ENCODE measurements at places on chromosomes 6 and 20.

- DNase-seq = no peak
Observed at GRCh38 chr6:110618591-110619267, 142.3 kb upstream of the SLC22A16 start.

DNA sequence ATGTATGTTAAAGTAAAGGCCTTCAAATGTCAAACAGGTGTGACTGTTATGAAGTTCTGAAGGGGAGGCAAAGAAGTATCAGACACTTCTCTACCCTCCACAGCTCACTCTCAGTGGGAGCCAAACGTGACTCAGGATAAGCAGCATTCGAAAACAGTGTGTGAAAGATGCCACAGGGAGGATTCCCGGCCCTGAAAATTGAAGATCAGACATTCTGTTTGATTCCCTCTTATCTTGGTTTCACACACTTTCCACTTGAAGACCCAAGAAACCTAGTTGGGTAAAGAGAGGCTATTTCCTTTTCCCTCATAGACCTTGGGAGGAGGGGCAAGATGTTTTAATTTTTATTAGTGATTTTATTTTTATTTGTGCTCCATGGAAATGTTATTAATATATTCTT is 164.2 kb upstream of the SUPT3H start:
- DNase-seq = no peak

GRCh38 chr20:44990425-44990824 is 24.1 kb downstream of the STK4 start:
- DNase-seq = no peak

DNA sequence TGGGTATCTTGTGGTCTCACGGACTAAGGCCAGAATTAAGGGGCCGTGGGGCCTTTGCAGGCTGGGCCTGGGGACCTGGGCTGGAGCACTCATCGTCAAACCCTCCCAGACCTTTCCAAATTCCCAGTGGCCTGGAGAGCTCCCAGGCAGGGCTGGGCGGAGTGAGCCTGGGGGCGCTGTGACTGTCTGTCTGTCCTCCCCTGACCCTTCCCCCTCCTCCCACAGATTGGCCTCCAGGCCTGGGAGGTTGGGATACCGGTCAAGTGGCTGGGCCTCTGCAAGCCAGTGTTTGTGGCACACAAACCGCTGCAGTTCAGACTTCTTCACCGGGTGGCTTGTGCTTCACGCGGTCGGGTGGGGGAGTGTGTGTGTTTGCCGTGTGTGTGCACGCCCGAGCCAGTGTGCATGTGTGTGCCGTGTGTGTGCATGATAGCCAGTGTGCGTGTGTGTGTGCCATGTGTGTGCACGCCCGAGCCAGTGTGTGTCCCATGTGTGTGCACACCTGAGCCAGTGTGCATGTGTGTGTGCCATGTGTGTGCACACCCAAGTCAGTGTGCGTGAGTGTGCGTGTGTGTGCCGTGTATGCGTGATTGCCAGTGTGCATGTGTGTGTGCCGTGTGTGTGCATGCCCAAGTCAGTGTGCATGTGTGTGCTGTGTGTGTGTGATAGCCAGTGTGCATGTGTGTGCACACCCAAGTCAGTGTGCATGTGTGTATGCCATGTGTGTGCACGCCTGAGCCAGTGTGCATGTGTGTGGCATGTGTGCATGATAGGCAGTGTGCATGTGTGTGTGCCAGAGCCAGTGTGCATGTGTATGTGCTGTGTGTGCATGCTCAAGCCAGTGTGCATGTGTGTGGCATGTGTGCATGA is 6.3 kb downstream of the RBBP8NL start:
- DNase-seq = no peak

GRCh38 chr6:112764377-112764776 is 417.2 kb downstream of the RFPL4B start:
- no peak for DNase-seq

GRCh38 chr6:149261364-149262040 is 56.0 kb upstream of the TAB2 start:
- DNase-seq = no peak

- DNase-seq = no peak
Observed at GRCh38 chr6:38796850-38797249, 81.7 kb downstream of the DNAH8 start.

DNA sequence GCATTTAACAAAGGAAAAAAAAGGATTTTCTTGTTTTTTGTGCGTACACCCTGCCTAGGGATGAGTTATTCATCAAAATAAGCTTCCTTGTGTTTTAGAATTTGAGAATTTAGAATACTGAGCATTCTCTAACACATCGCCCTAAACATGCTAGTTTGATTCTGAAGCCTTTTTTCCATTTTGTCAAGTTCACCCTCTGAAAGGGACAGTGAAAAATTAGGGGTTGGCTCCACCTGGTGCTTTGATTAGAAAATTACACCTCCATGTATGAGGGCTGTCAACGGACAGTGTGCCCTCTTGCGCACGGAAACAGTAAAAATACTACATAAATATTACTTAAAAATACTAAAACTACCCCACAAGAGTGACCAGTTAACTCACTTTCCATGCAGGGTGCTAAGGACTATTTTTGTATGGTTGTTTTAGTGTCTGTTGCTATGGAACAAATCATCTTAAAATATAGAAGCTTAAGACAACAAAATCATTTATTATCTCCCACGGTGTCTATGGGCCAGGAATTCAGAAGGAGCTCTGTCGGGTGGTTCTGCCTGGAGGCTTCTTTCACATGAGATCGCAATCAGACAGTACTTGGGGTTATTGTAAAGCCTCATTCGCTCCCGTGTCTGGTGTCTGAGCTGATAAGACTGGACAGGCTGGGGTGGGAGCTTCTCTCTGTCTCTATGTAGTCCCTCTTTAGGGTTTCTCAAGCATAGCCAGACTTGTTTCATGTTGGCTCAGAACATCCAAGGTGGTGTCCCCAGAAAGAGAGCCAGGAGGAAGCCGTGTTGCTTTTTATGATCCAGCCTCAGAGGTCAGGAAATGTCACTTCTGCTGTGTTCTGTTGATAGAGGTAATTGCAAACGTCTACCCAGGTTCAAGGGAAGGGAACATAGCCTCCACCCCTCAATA is 41.1 kb upstream of the TMEM170B start:
- DNase-seq = peak; percentile 57

DNA sequence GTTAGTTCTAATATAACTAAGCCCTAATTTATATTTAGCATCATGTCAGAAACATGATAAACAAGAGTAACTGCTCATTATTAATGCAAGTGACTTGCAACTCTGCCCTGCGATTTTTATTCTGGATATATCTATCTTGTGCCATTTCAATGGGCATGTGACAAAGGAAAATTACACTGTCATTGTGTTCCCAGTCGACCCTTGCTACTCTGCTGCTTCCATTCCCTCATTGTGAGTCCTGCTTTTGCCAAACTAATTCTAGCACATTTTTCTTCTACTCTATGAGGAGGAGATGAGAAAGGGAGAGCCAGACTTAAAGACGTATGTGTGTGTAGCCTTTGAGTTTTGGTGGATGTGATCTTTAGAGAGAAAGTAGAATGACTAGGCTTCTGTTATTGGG is 275.9 kb downstream of the ARHGAP18 start:
- no peak for DNase-seq

- DNase-seq = no peak
Observed at GRCh38 chr20:8036771-8037170, 17.2 kb upstream of the TMX4 start.
